Left lung (tissue), 14 donors: ENCODE measurements at places on chromosomes 16 and 17.

- no peak for DNase-seq
Measured at GRCh38 chr17:7878234-7878633, 10.4 kb upstream of the CHD3 start.

GRCh38 chr17:12743046-12743445 lies 46.3 kb upstream of the ARHGAP44 start:
- DNase-seq, result no peak

GRCh38 chr16:85918436-85918835 lies 19.5 kb downstream of the IRF8 start:
- no peak for DNase-seq

- DNase-seq, result no peak
Measured at GRCh38 chr16:8292271-8292670, 298.0 kb downstream of the TMEM114 start.

- no peak for DNase-seq
Measured at GRCh38 chr16:89155184-89155679, 16.3 kb upstream of the CDH15 start.

GRCh38 chr16:58177353-58177710 lies 20.6 kb downstream of the CSNK2A2 start:
- DNase-seq, result no peak

DNA sequence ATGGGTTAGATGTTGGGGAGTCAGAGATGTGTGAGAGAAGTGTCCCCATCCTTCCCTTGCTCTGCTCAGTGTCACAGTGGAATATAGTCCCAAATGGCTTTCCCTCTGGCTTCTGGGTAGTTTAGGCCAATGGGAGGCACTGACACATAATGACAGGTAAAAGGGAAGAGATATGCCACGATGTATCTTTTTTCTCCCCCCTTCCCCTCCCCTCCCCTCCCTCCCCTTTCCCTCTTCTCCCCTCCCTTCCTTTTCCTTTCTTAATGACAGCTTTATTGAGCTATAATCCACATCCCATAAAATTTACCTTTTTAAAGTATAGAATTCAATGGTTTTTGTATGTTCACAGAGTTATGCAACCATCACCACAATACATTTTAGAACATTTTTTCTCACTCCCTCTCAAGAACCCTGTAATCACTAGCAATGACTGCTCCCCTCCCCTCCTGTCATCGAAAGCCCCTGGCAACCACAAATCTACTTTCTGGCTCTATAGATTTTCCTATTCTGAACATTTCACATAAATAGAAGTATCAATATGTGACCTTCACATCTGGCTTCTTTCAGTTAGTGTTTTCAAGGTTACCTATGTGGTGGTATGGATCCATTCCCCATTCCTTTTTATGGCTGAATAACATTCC lies 617 bp upstream of the CCR7 start:
- no peak for DNase-seq

DNA sequence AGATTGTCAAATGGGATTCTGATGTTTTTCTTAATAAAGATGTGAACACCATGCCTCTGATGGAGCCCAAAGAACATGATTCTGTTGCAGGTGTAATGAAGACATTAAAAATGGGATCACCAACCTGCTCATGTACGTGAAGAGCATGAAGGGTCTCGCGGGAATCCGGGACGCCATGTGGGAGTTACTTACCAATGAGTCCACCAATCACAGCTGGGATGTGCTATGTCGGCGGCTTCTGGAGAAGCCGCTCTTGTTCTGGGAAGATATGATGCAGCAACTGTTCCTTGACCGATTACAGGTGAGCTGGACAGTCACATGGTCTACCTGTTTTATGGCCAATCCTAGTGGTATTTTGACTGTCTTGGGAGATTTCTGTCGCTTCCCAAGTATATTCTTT lies 7.6 kb downstream of the COG1 start:
- DNase-seq, result no peak

GRCh38 chr17:73192894-73193701 lies at the start of gene COG1:
COG1 (plus strand) TSS chr17:73193055; CDS start chr17:73193070, 15 bp downstream.
- peak; percentile 84 for DNase-seq
